ENCODE measurements at places on chromosomes 6 and 20.
A peak's percentile ranks its signal among the peaks of the same experiment; 100 is the strongest.

GRCh38 chr6:137166247-137167098 lies 7.0 kb downstream of the IL22RA2 start:
- DNase-seq = no peak

DNA sequence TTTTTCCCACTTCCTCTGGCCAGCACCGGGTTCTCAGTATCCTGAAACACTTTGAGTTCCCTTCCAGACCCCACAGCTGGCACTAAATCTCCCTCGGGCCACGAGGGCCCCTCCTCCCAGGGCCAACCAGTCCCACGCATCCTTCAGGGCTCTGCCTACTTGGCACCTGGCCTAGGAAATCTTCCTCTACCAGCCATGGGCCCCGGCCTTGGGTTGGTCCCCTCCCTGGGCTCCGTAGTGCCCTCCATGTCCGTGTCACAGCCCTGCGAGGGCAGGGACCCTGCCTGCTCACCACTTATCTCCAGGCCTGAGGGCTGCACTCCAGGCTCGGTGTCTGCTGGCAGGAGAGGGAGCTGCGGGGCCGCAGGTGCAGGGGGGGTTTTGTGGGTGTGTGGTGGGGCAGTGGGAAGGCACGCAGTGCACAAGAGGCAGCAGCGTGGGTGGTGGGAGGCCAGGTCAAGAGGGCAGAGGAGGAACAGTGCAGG lies 48.8 kb upstream of the CDH22 start:
- DNase-seq = no peak

DNA sequence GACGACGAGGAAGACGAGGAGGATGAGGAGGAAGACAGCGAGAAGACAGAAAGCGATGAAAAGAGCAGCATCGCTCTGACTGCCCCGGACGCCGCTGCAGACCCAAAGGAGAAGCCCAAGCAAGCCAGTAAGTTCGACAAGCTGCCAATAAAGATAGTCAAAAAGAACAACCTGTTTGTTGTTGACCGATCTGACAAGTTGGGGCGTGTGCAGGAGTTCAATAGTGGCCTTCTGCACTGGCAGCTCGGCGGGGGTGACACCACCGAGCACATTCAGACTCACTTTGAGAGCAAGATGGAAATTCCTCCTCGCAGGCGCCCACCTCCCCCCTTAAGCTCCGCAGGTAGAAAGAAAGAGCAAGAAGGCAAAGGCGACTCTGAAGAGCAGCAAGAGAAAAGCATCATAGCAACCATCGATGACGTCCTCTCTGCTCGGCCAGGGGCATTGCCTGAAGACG lies 116.9 kb downstream of the TMEM242 start:
- DNase-seq = no peak

- DNase-seq = no peak
These were observed 33.2 kb downstream of the PSMG4 start for GRCh38 chr6:3291987-3292386.

GRCh38 chr6:75024828-75025227 lies 181.0 kb downstream of the COL12A1 start:
- no peak for DNase-seq

- DNase-seq = no peak
These were observed 12.2 kb upstream of the STK35 start for GRCh38 chr20:2089447-2089846.

- no peak for DNase-seq
These were observed 19.0 kb upstream of the DCDC2 start for GRCh38 chr6:24376871-24377270.

GRCh38 chr6:35898003-35898402 lies 22.9 kb downstream of the SRPK1 start:
- no peak for DNase-seq

- DNase-seq = no peak
These were observed 193.4 kb downstream of the WDR27 start for GRCh38 chr6:169508452-169508851.

- DNase-seq = peak; percentile 47
These were observed 64.2 kb downstream of the SGK1 start for GRCh38 chr6:134253681-134254080.

- no peak for DNase-seq
These were observed 119.8 kb downstream of the ANKS1A start for GRCh38 chr6:35008858-35009257.

GRCh38 chr6:141501616-141502015 lies 631.1 kb upstream of the GJE1 start:
- no peak for DNase-seq

DNA sequence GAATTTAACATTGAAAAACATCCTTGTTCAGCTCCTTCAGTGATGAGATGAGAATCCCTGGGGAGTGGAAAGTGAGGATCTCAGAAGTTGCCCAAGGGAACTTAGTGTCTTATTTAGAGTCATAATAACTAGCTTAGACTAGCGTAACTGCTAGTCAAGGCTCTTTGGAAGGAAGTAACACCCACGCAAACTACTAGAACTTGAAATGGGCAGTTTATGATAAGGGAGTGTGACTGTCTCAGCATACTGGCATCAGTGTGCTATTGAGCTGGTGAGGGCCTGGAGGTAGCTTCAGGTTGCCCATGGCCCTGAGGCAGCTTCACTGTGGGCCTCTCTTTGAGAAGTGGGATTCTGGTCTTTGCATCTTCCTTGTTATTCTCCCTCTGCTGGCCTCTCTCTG lies 40.1 kb downstream of the SLX4IP start:
- no peak for DNase-seq

- no peak for DNase-seq
These were observed 180.3 kb downstream of the CDH26 start for GRCh38 chr20:60138256-60139220.

- peak; percentile 8 for DNase-seq
These were observed 35.4 kb upstream of the MRPS18A start for GRCh38 chr6:43722920-43723545.

DNA sequence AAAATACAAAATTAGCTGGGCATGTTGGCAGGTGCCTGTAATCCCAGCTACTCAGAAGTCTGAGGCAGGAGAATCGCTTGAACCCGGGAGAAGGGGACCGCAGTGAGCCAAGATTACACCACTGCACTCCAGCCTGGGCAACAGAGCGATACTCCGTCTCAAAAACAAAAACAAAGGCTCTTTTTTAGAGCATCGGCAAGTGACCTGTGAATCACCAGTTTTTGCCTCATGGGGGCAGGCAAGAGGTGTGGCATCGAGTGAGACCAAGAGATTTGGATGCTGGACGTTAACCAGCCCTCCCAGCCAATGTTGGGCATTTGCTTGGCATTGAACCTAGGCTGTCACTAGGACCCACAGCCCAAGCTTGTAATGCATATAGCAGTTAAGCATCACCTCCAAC lies 14.6 kb upstream of the CDK5RAP1 start:
- DNase-seq = no peak

DNA sequence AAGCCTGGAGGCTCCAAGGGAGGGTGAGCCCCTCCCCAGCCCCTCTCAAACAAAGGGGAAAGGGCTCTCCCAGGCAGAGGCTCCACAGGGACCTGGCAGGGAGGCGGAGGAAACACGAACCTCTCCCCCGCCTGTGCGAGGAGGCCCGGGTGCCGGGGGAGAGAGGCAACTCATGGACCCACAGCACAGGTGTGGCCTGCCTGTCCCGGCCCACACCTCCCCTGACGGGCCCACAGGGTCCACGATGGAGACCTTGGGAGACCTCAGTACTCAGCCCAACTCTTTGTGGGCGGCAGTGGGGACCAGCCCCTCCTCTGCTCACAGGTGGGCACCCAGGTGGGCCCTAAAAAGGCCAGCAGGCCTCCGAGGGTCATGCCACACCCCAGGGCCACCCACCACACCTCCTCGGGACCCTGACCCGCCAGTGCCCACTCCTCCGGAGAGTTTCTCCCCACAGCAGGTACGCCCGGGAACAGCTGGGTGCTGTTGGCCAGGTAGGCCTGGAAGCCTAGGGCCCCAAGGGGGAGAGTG lies 12.2 kb downstream of the LAMA5 start:
- DNase-seq = no peak

DNA sequence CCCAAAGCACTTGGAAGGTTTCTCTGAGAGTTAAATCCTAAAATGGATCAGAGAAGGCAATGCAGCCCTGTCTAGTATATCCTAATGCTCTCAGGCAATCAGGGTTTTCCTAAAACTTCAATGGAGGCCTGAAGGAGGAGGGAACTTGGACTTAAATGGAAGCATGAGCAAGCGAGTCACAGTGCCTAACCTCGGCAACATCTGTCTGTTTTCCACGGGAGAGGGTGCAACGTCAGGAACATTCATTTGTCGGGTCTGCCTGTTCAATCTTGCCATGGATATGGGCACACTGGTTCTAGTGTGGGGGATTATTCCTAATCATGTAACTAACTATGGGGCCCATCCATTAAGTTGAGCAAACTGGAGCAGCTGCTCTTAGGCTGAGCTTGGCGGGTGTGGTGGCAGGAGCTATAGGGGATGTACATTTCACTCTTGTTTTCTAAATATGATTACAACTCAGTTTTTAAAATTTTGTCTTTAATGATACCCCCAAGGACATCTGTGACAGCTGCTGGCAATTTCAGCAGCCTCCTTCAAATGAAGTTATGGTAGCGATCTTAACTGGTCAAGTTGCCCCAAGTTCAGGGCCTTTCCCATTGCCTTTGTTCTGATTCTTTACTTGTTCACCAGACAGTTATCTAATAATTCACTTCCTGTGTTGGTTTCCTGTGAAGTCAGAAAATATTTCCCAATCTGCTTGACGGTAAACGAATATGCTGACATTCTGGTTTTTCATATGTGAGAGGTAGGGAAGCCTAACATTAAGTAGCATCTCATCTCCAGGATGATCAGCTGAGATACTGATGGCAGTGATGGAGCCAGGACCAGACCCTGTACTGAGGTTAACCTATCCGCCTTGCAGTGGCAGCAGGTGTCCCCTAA lies 21.6 kb downstream of the DSE start:
- no peak for DNase-seq

- DNase-seq = no peak
These were observed 32.2 kb downstream of the E2F3 start for GRCh38 chr6:20433929-20434328.

GRCh38 chr6:124536842-124537191 lies 425.4 kb upstream of the RNF217 start:
- no peak for DNase-seq

- DNase-seq = no peak
These were observed 78.7 kb downstream of the CEBPB start for GRCh38 chr20:50269091-50270033.

- no peak for DNase-seq
These were observed 54.7 kb upstream of the TRIM39 start for GRCh38 chr6:30272032-30272431.

- no peak for DNase-seq
These were observed 98.9 kb downstream of the RNGTT start for GRCh38 chr6:88864359-88865054.

DNA sequence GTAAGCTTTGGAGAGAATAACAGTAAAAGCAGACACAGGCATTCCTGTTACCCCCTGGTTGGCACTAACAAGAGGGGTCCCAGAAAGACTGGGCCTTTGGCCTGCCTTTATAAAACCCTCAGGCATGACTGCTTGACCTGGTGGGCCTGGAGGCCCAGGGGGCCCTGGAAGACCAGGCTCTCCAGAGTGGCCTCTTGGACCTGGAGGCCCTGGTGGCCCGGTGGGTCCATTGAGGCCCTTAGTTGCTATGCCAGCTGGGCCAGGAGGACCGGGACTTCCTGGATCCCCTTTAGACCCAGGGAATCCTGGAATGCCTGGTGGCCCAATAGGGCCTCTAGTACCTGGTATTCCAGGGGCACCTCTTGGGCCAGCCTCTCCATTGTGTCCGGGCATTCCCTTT lies 5.5 kb downstream of the COL10A1 start:
- DNase-seq = no peak

- DNase-seq = no peak
These were observed 101.5 kb downstream of the LAMP5 start for GRCh38 chr20:9615766-9616454.

- no peak for DNase-seq
These were observed 134.4 kb upstream of the COL21A1 start for GRCh38 chr6:56381801-56382251.

- DNase-seq = no peak
These were observed 15.0 kb upstream of the TBC1D22B start for GRCh38 chr6:37242429-37243052.

- no peak for DNase-seq
These were observed 46.7 kb downstream of the SERAC1 start for GRCh38 chr6:158121335-158121734.

DNA sequence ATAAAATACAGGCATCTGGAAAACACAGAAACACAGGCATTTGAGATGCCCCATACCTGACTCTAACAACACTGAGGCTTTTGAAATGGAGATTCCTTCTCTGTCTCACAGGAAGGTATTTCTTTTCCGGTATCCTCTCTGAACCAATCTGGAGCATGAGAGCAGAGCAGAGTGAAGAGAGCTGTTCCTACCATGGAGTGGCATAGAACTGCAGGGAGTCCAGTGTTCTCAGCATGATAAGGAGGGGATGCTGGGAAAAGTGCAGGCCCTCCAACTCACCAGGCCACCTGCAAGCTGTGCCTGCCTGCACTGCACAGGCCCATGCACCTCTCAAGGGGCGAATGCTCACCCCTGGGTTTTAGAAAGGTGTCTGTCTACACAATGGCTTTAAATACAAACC lies 89.2 kb downstream of the FOXA2 start:
- DNase-seq = no peak

- DNase-seq = no peak
These were observed 26.2 kb upstream of the MLIP start for GRCh38 chr6:54085047-54085446.

GRCh38 chr20:4805663-4806449 lies 84.1 kb downstream of the PRND start:
- DNase-seq = no peak

- DNase-seq = peak; percentile 79
These were observed 679 bp upstream of the LPIN3 start for GRCh38 chr20:41339957-41340326.

DNA sequence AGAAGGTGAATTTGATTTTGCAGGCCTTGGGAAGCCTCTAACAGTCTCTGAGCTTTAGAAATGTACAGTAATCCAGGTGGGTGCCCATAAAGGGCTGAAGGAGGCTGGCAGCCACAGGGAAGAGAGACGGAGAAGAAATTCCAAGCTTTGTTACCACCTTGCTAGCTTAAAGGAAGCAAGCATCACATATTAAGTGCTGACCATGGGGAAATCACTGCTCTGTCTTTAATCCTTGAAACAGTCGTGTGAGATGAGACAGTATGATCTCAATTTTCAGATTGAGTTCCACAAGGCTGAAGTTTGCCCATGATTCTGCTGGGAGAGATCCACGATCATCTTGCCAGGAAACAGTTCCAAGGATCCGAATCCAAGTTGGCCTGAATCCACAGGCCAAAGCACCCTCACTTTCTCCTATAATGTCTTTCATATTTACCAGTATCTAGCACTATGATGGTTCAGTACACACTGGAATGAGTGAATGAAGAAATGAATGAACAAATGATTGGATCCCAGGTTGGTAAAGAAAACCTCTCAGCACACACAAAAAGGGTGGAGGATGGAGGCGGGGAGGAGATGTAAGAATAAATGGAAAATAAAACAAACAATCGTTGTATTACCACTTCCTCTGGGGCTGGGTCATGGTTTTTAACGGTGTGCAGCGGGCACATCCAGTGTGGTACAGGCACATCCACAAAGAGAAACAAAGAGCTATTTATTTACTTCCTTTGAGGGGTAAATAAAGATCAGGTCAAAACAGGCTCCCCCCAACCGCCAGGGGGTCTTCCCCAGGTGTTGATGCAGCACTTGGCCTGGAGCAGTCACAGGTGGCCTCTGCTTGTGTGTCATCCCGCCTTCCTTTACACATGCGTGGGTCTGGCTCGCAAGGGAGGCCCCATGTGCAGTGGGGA lies 28.2 kb upstream of the TAF8 start:
- DNase-seq = no peak

GRCh38 chr20:54207053-54207742 lies 689 bp upstream of the PFDN4 start:
- no peak for DNase-seq
